ENCODE measurements at places on chromosomes 5 and 9. TPM values are rescaled to one million over a fixed set of nuclear protein-coding genes. Genes with fewer than 3 reads are reported as not detected.

The PRR7 gene
- 23.1 TPM for polyA plus RNA-seq

The TAL2 gene
- polyA plus RNA-seq, result 9.3 TPM

The PCDHB15 gene
- polyA plus RNA-seq, result not detected

The ACER2 gene
- polyA plus RNA-seq, result 0.85 TPM

The PRSS3 gene
- not detected for polyA plus RNA-seq

The CCL28 gene
- polyA plus RNA-seq, result 13.1 TPM

The FOXD4L3 gene
- not detected for polyA plus RNA-seq

The HMMR gene
- polyA plus RNA-seq, result not detected

The FRMD3 gene
- polyA plus RNA-seq, result 1.1 TPM

The PPP2R2B gene
- 0.14 TPM for polyA plus RNA-seq

The SMIM33 gene
- polyA plus RNA-seq, result not detected

The TXNDC8 gene
- not detected for polyA plus RNA-seq

The ECSCR gene
- polyA plus RNA-seq, result not detected

The TERT gene
- polyA plus RNA-seq, result not detected

The FOXD4 gene
- polyA plus RNA-seq, result not detected

The LRRC70 gene
- not detected for polyA plus RNA-seq

The HTR1A gene
- polyA plus RNA-seq, result not detected

The NUP214 gene
- 23.0 TPM for polyA plus RNA-seq

The BNIP1 gene
- polyA plus RNA-seq, result 10.2 TPM

The ZNF169 gene
- polyA plus RNA-seq, result 3.2 TPM

The CYSRT1 gene
- polyA plus RNA-seq, result not detected

The EGFL7 gene
- polyA plus RNA-seq, result not detected

The ABCA1 gene
- 1.3 TPM for polyA plus RNA-seq

The MRPS27 gene
- 35.5 TPM for polyA plus RNA-seq

The HAND1 gene
- not detected for polyA plus RNA-seq

The GNAQ gene
- polyA plus RNA-seq, result 0.39 TPM

The LRRC8A gene
- polyA plus RNA-seq, result 26.2 TPM

The CDX1 gene
- polyA plus RNA-seq, result not detected

The JAKMIP2 gene
- 0.14 TPM for polyA plus RNA-seq

The RASGRF2 gene
- 0.46 TPM for polyA plus RNA-seq

The FOXI1 gene
- polyA plus RNA-seq, result not detected

Measured in IgD-negative memory B cell (primary cell).